Activated CD4-positive, CD25-positive, alpha-beta regulatory T cell treated with anti-CD3 and anti-CD28 coated beads, Interleukin-2, amount 50 U/mL, for 16 hours (primary cell): ENCODE measurements at places on chromosomes 1 and 21.

GRCh38 chr1:223033658-223034057, 109.4 kb downstream of the TLR5 start:
- no peak for DNase-seq

- no peak for DNase-seq
These were observed 3.7 kb upstream of the PHACTR4 start for GRCh38 chr1:28365864-28366263.

- no peak for DNase-seq
These were observed 527.8 kb downstream of the MATN1 start for GRCh38 chr1:30195424-30196134.

DNA sequence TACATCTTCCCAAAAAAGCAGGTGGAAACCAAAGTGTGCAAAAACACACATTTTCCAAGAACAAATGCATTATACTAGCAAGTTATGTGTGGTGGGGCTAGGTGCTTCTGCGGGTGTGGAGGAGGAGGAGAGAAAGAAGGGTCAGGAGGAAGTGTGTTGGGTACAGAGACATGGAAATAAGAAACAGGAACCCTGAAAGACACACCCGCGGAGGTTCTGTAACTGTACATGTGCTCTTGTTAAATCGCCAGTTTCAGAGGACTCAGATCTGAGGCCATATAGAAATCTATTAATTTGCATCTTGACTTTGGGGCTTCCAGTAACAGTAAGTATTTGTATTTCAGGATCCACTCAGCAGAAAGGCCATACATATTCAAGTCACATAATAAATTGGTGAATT, 30.9 kb downstream of the ERG start:
- no peak for DNase-seq

DNA sequence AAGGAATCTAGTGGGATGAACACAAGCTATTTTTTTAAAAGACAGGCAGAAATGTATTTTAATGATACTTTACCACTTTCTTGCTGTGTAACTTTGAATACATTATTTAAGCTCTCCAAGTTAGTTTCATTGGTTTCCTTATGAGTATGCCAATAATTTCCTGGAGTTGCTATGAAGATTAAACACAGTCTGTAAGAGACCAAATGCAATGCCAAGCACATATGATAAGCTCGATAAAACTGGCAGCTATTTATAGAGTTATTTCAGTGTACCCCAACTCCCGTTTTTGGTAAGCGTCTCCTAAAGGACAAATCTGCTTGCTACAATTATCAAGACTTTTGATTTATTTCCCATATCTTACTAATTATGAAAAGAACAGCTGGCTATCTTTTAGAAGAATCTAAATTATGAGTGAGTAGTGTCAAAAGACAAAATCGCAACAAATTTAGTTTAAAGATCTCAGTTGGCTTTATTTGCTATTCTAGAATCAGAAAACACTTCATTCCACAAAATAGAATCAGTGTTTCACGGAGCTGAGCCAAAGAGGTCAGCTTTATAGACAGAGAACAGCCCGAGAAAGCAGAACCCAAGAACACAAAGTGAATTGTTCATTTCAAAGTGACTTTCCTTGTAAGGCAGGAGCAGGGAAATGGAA, 7.2 kb upstream of the MAP10 start:
- no peak for DNase-seq
